T-helper 2 cell treated with Interferon-gamma antibody and Interleukin-4, amounts not matched to agents 5 μg/mL and 100 μg/mL, for 36 hours (primary cell): ENCODE measurements at places on chromosomes 5 and 9.

- DNase-seq = no peak
Observed at GRCh38 chr5:34632807-34633422, 23.2 kb upstream of the RAI14 start.

GRCh38 chr5:73067213-73067612 lies 53.2 kb upstream of the TMEM171 start:
- DNase-seq = no peak

GRCh38 chr5:110086658-110087388 lies 397.1 kb downstream of the MAN2A1 start:
- peak; percentile 76 for DNase-seq

DNA sequence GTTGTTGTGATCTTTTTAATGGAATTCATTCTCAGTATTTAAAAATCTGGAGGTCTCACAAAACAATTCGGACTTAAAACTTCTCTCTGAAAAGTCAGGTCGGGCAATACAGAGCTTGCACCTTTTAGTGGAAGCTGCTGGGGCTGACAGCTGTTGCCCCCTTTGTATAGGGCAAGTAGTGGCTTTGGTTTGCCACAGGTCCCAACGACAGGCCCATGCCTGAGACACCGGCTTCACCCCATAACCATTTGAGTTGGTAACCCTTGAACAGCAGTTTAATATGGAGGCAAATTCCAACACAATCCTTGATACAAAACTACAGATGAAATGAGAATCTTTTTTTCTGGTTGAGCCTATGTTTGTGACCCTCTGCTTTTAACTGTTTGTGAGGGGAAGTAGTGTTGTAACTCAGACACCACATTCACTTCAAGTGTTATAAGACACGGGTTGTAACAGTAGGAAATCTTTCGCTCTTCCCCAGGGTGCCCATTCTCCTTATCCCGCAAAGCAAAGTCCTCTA lies 752 bp upstream of the GLRX start:
- no peak for DNase-seq

GRCh38 chr5:134111741-134112647 lies 2.5 kb upstream of the TCF7 start:
- peak; percentile 66 for DNase-seq

DNA sequence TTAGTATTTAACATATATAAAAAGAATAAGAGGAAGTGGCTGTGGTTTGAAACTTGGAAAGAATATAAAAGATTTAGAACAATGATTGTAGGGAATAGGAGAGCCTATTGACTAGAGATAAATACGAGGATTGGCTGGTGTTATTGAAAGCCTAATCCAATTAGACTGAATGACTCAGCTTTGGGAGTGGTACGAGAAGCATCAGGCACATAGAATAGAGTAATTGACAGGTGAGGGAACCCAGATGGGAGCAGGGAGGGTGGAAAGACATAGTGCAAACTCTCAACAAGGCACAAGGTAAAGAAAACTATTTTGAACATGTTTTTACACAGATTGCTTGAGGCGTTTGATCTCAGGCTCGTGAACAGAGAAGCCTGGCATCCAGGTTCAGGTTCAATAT lies 338.9 kb upstream of the KLF9 start:
- no peak for DNase-seq

DNA sequence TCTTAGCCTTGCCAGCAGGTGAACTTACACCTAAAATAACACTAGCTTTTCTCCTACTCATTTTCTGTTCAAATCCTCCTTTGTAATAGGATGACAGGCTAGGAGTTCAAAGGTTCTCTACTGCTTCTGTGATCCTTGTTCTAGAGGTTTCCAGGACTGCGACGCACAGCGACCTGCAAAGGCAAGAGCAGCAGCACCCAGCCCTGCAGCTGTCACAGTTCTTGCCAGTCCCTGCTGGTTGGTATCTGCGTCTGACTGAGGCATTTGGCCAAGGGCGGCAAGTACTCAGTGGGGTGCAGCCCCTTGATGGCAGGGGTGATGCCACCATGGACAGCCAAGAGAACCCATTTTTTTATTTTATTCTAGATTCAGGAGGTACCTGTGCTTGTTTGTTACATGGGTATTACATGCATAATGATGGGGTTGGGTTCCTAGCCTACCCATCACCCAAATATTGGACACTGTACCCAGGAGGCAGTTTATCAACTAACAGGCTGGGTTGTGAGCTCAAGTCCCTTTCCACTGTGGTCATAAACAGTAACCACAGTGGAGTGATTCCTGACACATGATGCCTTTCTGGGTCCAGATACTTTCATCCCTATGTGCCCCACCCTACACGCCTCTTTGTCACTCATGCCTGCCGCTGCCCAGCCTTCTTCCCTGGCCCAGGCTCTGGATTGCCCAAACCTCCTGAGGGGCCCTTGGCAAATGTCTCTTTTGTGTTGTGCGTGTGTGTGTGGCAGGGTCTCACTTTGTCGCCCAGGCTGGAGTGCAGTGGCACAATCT lies 111.0 kb downstream of the GAPVD1 start:
- DNase-seq = no peak

- DNase-seq = no peak
Observed at GRCh38 chr5:6591671-6592288, 41.1 kb downstream of the NSUN2 start.

- DNase-seq = peak; percentile 65
Observed at GRCh38 chr9:7216004-7216841, 458.4 kb downstream of the KDM4C start.

- no peak for DNase-seq
Observed at GRCh38 chr5:59795141-59795540, 98.4 kb downstream of the PDE4D start.
